ENCODE measurements at places on chromosomes 7 and 10.

GRCh38 chr10:71093531-71093930 is 118.8 kb upstream of the UNC5B start:
- no peaks in the 10 kb centered on the region for H3K36me3 ChIP-seq
- no peaks in the 10 kb centered on the region for H3K4me1 ChIP-seq
- no peak overlapping the region for H3K4me3 ChIP-seq
- H3K27ac ChIP-seq = no peak overlapping the region
- H3K27me3 ChIP-seq = no peaks in the 10 kb centered on the region

DNA sequence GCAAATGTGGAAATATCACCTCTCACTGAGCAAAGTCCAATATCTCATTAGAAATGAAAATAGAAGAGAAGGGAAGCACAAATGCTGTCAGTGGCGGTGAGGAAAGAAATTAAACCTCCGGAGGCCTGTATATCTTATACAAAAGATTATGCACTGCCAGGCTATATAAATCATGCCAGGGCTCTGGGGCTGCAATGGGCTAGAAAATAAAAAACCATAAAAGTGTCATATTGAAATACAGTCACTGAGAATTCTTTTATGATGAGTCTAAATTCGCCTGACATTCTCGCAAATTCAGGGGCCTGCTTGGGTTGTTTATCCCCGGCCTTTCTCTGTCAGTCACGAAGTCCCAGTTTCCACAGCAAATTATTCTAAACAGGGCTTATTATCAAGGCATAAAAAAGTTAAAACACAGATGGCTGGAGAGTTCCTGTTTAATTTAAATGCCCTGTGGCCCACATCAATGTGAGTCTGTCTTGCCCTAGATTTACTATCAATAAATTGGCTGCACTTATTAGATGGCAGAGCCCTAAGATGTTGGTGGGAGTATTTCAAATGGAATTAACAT is 193.8 kb downstream of the SNX10 start:
- H3K27me3 ChIP-seq = no peaks in the 10 kb centered on the region
- no peak overlapping the region for H3K27ac ChIP-seq
- H3K36me3 ChIP-seq = no peaks in the 10 kb centered on the region
- no peak overlapping the region for H3K4me3 ChIP-seq

GRCh38 chr7:84855758-84856157 is 331.1 kb downstream of the SEMA3D start:
- H3K36me3 ChIP-seq = no peaks in the 10 kb centered on the region
- DNase-seq = no peak
- H3K27me3 ChIP-seq = no peaks in the 10 kb centered on the region
- H3K4me3 ChIP-seq = no peak overlapping the region
- H3K27ac ChIP-seq = no peak overlapping the region

DNA sequence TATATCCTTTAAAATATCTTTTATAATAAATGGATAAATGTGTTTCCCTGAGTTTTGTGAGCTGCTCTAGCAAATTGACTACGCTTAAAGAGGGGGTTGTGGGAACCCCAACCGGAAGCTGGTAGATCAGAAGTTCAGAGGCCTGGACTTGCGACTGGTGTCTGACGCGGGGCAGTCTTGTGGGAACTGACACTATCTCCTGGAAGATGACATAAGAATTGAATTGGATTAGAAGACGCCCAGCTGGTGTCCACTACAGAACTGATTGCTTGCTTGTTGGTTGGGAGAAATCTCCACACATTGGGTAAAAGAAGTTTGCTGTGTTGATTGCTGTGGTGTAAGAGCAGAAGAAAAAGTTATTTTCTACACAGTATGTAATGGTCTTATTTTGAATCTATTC is 51.1 kb upstream of the AHR start:
- H3K36me3 ChIP-seq = no peaks in the 10 kb centered on the region
- H3K27me3 ChIP-seq = no peaks in the 10 kb centered on the region
- H3K4me1 ChIP-seq = no peaks in the 10 kb centered on the region
- DNase-seq = no peak
- no peak overlapping the region for H3K4me3 ChIP-seq

DNA sequence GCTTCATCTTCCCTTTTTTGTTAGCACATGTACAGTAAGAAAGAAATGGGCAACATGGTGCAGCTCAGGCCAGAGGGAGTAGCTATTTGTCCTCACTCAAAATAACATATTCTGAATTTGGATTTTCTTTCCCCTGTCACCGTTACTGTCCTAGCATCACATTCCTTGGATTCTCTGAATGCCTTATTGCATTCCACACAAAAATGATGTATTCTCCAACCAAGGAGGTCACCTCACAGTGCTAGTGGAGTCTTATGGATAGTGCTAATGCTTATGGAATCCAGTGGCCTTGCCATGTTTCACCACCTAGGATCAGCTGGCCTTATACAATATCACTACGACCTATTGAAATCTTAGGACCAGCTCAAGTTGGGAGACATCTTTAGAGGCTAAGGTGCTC is 7.2 kb downstream of the PRSS58 start:
- no peaks in the 10 kb centered on the region for H3K36me3 ChIP-seq
- no peaks in the 10 kb centered on the region for H3K27me3 ChIP-seq
- H3K4me3 ChIP-seq = no peak overlapping the region
- H3K27ac ChIP-seq = no peak overlapping the region
- no peaks in the 10 kb centered on the region for H3K4me1 ChIP-seq
- DNase-seq = no peak

DNA sequence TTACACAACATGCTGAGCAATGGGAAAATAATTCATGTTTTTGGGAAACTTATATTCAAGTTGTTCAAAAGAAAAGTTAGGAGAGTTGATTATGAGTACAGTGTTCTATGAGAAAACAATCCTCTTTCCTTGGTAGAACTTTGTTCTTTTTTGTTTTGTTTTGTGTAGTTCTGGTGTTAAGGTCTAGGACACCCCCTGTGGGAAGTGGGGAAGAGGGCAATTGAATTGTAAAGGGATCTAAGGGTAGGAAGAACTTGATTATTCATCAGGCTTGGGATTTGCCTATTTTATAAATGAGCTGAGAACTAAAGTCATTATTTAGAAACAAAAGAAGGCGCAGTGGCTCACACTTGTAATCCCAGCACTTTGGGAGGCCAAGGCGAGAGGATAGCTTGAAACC is 25.9 kb upstream of the CDK13 start:
- no peaks in the 10 kb centered on the region for H3K27me3 ChIP-seq
- no peak overlapping the region for H3K27ac ChIP-seq
- no peaks in the 10 kb centered on the region for H3K36me3 ChIP-seq
- H3K4me3 ChIP-seq = no peak overlapping the region

Measured in GM12878 (cell line).